ENCODE measurements at places on chromosomes 12 and 14. TPM values are rescaled to one million over a fixed set of nuclear protein-coding genes. Genes with fewer than 3 reads are reported as not detected.

GRCh38 chr12:25950329-25951115, 8.0 kb upstream of the RASSF8 start:
- DNase-seq: no peak
- no peaks in the 10 kb centered on the region for H3K4me1 ChIP-seq
- no peak overlapping the region for H3K27ac ChIP-seq
- H3K27me3 ChIP-seq: no peaks in the 10 kb centered on the region

- H3K27ac ChIP-seq: no peak overlapping the region
- no peaks in the 10 kb centered on the region for H3K36me3 ChIP-seq
- H3K4me1 ChIP-seq: no peaks in the 10 kb centered on the region
- H3K4me3 ChIP-seq: no peak overlapping the region
Measured at GRCh38 chr12:109642506-109643132, 69.0 kb downstream of the MVK start.

GRCh38 chr14:33432407-33433023, 493.8 kb downstream of the NPAS3 start:
- H3K4me1 ChIP-seq: no peaks in the 10 kb centered on the region
- no peaks in the 10 kb centered on the region for H3K27me3 ChIP-seq

DNA sequence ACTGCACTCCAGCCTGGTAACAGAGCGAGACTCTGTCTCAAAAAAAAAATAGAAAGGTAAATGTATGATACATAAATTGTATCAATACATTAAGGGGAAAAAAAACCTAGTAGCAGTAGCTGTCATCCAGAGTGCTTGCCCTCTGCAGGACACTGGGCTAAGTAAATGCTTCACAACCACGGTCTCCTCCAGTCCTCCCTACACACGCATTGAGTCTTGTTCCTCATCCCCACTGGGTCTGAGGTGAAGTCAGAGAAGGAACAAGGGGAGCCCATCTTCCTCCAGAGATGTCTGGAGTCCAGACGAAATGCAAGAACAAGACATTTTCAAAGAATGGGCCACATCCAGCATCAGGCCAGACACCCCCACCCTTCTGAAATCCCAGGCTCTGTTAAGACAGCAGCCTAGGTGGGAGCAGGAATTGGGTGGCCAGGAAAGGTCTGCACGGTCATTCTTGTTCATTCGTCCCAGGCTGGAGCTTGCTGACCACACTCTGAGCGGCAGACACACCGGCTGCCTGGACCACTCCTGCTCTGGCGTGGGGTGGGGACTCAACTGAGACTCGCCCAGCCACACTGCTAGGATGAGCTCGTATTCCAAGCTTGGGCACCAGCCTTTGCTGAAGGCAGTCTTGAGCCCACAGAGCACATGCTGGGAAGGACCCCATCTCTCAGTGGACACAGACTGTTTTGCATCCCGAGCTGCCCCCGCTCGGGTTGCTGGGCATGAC, 45.5 kb downstream of the CHGA start:
- H3K27me3 ChIP-seq: no peaks in the 10 kb centered on the region
- no peak overlapping the region for H3K27ac ChIP-seq
- no peaks in the 10 kb centered on the region for H3K36me3 ChIP-seq
- H3K4me1 ChIP-seq: peaks cover 18% of the 10 kb centered on the region
- no peak overlapping the region for H3K4me3 ChIP-seq
- no peak for DNase-seq

- H3K36me3 ChIP-seq: peaks cover 4% of the 10 kb centered on the region
- H3K4me3 ChIP-seq: no peak overlapping the region
- H3K27me3 ChIP-seq: no peaks in the 10 kb centered on the region
- no peak for DNase-seq
- H3K4me1 ChIP-seq: no peaks in the 10 kb centered on the region
Measured at GRCh38 chr12:103947871-103948555, 17.7 kb upstream of the TDG start.

- H3K27me3 ChIP-seq: no peaks in the 10 kb centered on the region
- no peaks in the 10 kb centered on the region for H3K36me3 ChIP-seq
- DNase-seq: peak; percentile 80
- H3K4me3 ChIP-seq: no peak overlapping the region
- H3K4me1 ChIP-seq: peaks cover 8% of the 10 kb centered on the region
Measured at GRCh38 chr12:645563-646071, 17.6 kb downstream of the NINJ2 start.

- H3K4me1 ChIP-seq: no peaks in the 10 kb centered on the region
Measured at GRCh38 chr12:47413806-47414205, 292.0 kb downstream of the RPAP3 start.

DNA sequence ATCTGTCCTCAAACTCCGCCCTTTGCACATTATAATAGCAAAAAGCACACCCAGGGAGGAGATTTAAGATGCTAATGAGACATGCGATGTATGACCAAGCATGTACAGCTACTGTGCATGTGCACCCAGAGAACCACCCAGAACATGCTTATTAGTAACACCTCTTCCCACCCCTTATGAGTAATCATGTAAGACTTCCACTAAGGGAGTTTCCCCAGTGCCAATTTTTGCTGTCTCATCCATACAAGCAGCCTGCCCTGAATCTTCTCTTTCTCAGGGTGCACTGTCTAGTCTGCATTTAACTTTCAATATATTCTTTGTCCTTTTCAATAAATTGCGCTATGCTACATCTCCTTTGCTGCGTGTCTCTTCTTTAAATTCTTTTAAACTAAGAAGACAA, 830.0 kb upstream of the NOVA1 start:
- H3K27me3 ChIP-seq: no peaks in the 10 kb centered on the region
- DNase-seq: no peak
- no peak overlapping the region for H3K4me3 ChIP-seq
- no peaks in the 10 kb centered on the region for H3K4me1 ChIP-seq
- no peaks in the 10 kb centered on the region for H3K36me3 ChIP-seq
- H3K27ac ChIP-seq: no peak overlapping the region

GRCh38 chr14:104942586-104942985, 17.9 kb downstream of the PLD4 start:
- no peaks in the 10 kb centered on the region for H3K36me3 ChIP-seq
- no peaks in the 10 kb centered on the region for H3K4me1 ChIP-seq
- H3K27me3 ChIP-seq: no peaks in the 10 kb centered on the region

- H3K4me1 ChIP-seq: no peaks in the 10 kb centered on the region
- peak within 1 kb of the TSS; percentile 72 for H3K27ac ChIP-seq
- H3K4me3 ChIP-seq: peak within 1 kb of the TSS; percentile 69
- no peaks in the 10 kb centered on the region for H3K36me3 ChIP-seq
- H3K27me3 ChIP-seq: no peaks in the 10 kb centered on the region
Measured at GRCh38 chr12:112937741-112938719, at the start of gene OAS3. Gene OAS3 (plus strand): TSS chr12:112938474. CDS start chr12:112938531, 57 bp downstream.

- no peaks in the 10 kb centered on the region for H3K27me3 ChIP-seq
- H3K4me3 ChIP-seq: no peak overlapping the region
- DNase-seq: no peak
Measured at GRCh38 chr14:72558721-72559120, 335.2 kb downstream of the DPF3 start.

DNA sequence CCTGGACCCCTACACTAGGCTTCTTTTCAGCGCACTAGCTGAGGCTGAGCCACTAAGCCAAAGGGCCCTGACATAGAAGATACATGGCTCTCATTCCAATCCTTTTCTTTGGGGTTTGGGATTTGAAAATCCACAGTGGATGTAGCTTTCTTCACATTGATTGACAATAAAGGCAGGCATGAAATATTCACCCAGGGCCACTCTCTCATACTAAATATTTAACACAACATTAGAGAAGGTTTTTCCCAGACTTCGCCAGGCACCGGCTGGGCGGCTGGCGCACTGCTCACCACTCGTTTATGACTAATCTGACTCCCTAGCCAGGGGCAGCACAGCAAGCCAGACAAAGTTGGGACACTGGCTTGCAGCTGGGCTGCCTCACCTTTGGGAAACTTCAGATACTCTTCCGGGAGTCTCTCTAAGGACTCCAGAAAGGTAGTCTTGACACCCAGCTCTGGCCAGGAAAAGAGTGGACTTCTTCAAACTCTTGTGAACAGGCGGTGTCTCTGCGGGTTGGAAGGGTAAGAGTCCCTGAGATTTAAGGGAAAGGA, 699 bp upstream of the HOXC11 start:
- no peaks in the 10 kb centered on the region for H3K36me3 ChIP-seq
- no peak for DNase-seq
- no peak overlapping the region for H3K4me3 ChIP-seq
- peaks cover 4% of the 10 kb centered on the region for H3K4me1 ChIP-seq
- peaks cover 88% of the 10 kb centered on the region for H3K27me3 ChIP-seq

GRCh38 chr12:1934831-1935230, 16.4 kb upstream of the CACNA2D4 start:
- H3K27ac ChIP-seq: no peak overlapping the region
- no peak overlapping the region for H3K4me3 ChIP-seq
- no peaks in the 10 kb centered on the region for H3K27me3 ChIP-seq
- no peaks in the 10 kb centered on the region for H3K36me3 ChIP-seq
- peaks cover 5% of the 10 kb centered on the region for H3K4me1 ChIP-seq
- DNase-seq: peak; percentile 12

DNA sequence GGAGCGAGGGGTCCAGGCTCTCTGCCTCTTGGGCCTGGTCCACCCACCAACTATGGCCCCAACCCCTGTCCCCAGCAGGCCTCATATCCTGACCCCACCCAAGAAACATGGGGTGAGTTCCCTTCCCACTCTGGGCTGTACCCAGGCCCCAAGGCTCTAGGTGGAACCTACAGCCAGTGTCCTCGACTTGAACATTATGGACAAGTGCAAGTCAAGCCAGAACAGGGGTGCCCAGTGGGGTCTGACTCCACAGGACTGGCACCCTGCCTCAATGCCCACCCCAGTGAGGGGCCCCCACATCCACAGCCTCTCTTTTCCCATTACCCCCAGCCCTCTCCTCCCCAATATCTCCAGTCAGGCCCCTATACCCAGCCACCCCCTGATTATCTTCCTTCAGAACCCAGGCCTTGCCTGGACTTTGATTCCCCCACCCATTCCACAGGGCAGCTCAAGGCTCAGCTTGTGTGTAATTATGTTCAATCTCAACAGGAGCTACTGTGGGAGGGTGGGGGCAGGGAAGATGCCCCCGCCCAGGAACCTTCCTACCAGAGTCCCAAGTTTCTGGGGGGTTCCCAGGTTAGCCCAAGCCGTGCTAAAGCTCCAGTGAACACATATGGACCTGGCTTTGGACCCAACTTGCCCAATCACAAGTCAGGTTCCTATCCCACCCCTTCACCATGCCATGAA, 8.6 kb downstream of the ARHGAP9 start:
- peaks cover 11% of the 10 kb centered on the region for H3K4me1 ChIP-seq
- H3K4me3 ChIP-seq: no peak overlapping the region
- H3K36me3 ChIP-seq: no peaks in the 10 kb centered on the region
- no peak overlapping the region for H3K27ac ChIP-seq
- H3K27me3 ChIP-seq: peaks cover 14% of the 10 kb centered on the region
- no peak for DNase-seq

DNA sequence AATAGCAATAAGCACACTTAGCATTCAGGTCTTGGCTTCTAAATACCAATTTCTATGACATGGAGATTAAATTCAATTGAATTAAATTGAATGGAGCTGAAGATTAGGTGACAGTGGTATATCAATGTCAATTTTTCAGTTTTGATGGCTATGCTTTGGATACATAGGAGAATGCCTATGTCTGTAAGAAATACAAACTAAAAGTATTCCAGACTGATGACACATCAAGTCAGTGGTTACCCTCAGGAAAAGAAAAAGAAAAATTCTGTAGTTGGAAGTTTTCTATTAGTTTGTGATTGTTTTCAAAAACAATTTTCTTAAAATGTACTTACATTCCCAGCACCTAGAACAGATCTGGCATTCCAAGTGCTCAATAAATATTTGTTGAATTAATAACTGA, 4.9 kb upstream of the DCAF4 start:
- no peaks in the 10 kb centered on the region for H3K27me3 ChIP-seq
- DNase-seq: no peak

DNA sequence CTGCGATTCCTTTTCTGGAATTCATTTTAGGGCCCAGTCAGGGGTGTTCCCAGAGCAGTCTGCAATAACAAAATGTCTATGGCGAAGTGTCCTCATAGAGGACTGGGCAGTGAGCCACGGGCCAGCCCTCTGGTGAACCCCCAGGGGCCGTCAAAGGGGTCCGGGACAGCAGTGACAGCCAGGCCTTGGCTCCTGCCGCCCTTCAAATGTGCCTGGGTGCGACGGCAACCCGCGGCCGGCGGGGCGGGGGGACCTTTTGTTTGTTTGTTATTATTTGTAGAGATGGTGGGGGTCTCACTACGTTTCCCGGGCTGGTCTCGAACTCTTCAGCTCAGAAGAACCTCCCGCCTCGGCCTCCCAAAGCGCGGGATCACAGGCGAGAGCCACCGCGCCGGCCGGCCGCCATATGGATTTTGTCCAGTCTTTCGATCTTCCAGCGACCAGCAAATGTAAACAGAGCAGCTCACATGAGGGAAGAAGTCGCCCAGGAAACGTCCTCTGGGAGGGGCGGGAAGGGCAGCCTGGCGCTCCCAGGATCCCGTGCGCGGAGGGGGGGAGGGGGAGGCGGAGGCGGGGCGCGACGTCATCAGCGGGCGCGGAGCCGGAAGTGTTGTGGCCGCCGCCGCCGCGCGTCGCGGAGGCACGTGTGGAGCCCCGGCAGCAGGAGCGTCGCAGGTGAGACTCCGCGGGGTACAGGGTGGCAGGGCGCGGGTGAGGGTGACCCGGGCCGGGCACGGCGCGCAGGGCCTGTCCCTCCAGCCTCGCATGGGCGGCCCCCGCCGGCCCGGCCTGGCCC, at the start of gene TRMT61A:
TRMT61A (plus strand) TSS at position 610 of the 796 bp plus-strand sequence. CDS start 783 bp downstream, outside the sequence.
- peak within 1 kb of the TSS; percentile 96 for H3K27ac ChIP-seq
- H3K4me1 ChIP-seq: no peaks in the 10 kb centered on the region
- H3K36me3 ChIP-seq: no peaks in the 10 kb centered on the region
- no peaks in the 10 kb centered on the region for H3K27me3 ChIP-seq

DNA sequence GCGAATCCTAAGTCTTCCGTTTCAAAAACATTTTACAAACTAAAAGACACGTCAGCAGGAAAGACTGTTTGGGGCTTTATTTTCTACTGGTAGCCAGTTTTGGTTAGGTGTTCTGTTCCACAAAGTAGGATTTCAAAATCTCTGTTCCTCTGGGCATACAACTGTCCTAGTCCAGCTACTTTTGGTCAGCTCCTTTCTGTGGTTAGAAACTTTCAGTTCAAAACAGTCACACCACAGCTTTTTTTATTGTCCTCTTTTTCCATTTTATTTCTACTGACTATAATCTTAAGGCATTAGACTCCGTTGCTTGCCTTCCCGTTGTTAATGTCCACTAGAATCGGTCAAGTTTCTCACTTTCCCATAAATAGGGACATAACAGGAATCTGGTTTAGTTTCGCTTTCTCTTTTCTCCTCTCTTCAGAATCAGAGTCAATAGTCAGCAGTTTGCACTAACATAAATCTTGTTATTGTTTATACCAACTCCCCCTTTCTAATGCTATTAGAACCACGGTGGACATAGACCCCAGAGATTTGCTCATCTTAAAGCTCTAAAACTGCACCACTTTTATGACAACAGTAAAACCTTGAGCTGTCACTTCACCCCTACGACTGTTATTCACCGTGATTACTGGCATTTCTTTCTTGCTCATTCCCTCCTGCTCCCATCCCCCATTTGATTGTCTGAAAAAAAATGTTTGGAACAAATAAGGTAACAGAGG, 41.5 kb upstream of the NPAS3 start:
- no peaks in the 10 kb centered on the region for H3K27me3 ChIP-seq
- H3K36me3 ChIP-seq: no peaks in the 10 kb centered on the region
- H3K4me3 ChIP-seq: peak overlapping the region; percentile 43
- DNase-seq: no peak
- H3K27ac ChIP-seq: peak overlapping the region; percentile 71
- H3K4me1 ChIP-seq: no peaks in the 10 kb centered on the region

GRCh38 chr14:63752449-63753169, 24.7 kb upstream of the SGPP1 start:
- H3K4me3 ChIP-seq: no peak overlapping the region
- H3K4me1 ChIP-seq: no peaks in the 10 kb centered on the region
- DNase-seq: no peak
- H3K27ac ChIP-seq: no peak overlapping the region

Gene TDP1
- 1.3 TPM for total RNA-seq

Gene TTC7B
- 15.3 TPM for total RNA-seq

Gene RNF31
- 17.7 TPM for total RNA-seq

Gene PRB2
- not detected for total RNA-seq

Gene AHNAK2
- 44.9 TPM for total RNA-seq

Gene MYO1A
- not detected for total RNA-seq
